HAP-1 (cell line): ENCODE measurements at places on chromosomes 1 and 21.

- no peak for DNase-seq
Measured at GRCh38 chr1:25899792-25900191, 6.4 kb downstream of the STMN1 start.

DNA sequence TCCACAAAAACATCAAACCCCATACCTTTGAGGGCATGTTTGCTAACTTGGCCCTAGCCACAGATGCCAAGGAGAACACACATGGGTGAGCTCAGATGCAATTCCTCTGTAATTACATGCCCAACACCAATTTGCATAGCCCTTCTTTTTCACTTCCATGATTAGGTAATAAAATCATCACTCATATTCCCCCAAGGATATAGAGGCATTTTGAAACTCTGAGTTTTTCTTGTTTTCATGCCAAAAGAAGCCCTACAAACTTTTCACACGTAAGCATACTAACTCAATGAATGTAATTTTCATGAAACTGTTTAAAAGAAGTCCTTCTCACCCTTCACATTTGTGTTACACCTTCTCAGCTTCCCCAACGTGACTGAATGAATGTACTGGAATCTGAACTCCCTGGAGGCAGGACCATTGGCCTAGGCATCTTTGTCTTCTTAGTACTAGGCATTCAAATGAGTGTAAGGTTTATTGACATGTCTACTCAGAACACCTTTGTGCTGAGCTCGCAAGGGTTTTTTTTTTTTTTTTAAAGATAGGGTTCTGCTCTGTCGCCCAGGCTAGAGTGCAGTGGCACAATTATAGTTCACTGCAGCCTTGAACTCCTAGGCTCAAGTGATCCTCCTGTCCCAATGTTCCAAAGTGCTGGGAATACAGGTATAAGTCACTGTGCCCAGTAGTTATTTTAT is 31.0 kb downstream of the FBXO42 start:
- DNase-seq: no peak

- no peak for DNase-seq
Measured at GRCh38 chr1:7621334-7622219, 149.5 kb upstream of the VAMP3 start.

- no peak for DNase-seq
Measured at GRCh38 chr21:37855647-37856625, 60.3 kb downstream of the KCNJ6 start.

DNA sequence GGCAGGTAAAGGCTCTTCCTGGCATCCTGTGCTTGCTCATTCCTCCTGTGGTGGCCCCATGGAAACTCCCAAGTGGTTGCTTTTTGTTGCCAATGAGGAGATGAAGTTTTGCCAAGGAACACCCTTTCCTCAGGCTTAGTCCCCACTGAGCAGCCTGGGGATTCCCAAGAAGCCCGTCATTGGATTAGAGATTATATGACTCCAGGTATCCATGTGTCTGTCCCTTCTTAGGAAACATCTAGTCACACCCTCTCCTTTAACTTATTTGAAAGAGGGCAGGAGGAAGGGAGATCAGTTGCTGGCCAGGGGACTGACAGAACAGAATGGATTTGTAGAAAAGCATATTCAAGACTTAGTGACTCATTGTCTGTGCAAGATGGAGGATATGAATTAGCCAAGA is 3.8 kb upstream of the LCE3A start:
- no peak for DNase-seq

DNA sequence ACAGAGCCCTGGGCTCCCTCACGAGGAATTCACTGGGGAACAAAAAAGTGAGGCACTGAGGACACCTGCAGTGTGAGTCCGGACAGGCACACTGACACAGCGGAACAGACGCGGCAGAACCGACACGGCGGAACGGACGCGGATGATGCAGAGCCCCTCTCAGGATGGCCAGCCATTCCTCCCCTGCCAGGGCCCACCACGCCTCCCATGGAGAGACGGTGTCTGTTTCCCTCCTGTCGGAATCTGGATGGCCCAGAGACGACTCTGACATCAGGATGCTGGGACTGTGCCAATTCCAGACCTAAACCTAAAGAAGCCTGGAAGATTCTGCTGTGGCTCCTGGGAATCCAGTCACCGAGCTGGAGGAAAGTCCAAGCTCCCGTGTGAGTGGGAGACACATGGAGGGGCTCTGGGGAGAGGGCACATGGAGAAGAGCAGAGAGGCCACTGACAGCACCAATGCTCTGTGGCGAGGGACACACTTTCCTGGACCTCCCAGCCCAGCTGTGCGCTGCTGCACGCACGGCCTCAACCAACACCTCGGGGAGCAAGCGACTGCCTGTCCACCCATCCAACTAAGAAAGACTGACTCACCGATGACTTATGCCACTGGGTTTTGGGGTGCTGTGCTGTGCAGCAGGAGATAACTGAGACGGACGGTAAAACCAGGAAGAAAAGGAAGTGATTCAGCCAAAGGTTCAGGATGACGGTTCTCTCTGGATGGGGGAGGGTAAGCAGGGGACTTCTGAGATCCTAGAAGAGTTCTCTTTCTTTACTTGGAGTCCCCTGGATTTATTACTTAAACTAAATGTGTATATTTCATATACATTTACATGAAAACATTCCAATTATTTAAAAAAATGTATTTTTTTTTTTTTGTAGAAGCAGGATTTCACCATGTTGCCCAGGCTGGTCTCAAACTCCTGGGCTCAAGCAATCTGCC is 23.3 kb downstream of the ZBTB17 start:
- DNase-seq: no peak

DNA sequence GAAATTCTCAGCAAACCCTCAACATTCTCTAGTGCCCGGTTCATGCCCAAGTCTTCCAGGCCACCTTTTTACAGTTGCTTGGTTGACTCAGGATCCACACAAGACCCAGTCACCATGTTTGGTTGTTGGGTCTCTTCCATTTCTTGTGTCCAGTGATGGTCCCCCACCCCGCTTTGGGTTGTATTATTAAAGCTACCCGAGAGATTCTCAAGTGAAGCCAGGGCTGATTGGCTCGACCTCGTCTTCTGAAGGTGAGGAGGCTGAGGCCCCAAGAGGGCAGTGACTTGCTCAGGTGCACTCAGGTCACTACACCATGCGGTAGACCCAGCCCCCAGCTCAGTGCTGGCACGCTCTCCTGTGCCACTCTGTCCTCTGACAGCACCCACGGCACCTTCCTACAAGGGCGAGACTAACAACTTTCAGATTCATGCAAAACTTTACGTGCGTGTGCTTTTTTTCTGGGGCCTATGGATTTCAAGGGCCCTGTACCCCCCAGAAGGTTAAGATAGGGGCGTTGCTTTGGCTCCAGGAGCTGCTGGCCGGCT is 50.3 kb downstream of the CAPN9 start:
- no peak for DNase-seq

DNA sequence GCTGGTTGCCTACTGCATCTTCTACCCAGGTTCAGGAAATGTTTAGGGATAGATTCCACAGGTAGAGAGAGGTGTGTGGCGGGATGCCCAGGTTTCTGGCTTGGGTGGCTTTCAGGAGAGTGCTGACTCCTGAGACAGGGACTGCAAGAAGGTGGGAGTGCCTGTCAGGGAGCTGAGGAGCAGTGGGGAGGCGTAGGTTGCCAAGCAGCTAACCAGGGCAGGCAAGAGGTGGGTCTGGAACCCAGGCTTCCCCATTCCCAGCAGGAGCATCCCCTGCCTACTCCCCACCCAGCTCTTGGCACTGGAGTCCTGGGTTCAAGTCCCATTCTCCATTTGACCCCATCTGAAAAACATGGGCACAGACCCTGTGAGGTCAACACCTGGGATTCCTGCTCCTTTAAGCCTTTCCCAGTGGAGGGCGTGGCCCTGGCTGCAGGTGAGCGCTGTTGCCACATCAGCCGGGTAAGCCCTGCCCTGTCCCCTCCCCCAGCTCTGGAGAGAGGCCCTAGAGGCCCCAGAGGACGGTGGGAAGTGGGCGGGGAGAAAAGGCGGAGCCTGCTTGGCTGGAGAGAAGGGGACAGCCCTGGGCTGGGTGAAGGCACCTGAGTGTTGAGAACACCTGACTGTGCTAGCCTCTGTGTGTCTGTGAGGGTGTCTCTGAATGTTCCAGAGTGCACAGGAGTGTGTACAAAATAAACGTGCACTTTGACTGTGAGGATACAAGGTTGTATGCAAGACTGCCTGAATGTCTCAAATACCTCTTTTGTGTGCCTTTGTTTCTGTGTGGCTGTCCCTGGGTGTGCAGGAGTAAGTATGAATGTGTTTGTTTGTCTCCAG is 14.0 kb upstream of the SYNC start:
- DNase-seq: peak; percentile 70

DNA sequence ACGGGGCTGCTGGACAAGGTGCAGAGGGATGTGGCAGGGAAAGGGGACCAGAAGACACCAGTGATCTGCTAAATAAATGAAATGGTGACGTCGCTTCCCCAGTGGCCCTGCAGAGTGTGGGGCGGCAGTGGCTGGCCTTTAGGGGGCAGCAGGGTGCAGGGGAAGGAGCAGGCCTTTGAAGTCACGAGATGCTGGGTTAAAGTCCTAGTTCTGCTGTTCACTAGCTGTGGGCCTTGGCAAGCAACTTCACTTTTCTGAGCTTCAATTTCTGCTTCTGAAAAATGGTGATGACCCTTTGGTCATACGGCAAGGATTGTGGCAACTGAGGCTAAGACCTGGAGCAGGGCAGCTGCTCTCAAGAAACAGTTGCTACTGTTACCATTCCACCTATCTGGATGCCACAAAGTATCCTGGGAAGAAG is 9.2 kb upstream of the GALE start:
- DNase-seq: peak; percentile 88

DNA sequence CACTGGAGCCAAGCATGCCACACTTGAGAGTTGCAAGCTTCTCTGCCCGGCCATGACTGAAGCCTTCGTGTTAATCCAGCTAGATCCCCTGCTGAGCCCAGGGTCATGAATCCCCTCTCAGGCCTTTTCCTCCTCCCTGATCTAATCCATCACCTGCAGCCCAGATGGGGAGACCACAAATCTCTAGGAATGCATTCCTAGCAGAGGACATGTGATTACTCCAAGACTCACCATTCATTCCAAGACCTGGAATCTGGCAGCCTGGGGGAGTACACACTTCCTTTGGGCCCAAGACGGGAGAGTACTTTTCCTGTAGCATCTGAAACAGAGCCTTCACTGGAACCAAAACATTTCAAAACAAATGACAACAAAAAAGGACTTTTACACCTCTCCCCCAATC is 269.3 kb upstream of the NFIA start:
- DNase-seq: no peak

DNA sequence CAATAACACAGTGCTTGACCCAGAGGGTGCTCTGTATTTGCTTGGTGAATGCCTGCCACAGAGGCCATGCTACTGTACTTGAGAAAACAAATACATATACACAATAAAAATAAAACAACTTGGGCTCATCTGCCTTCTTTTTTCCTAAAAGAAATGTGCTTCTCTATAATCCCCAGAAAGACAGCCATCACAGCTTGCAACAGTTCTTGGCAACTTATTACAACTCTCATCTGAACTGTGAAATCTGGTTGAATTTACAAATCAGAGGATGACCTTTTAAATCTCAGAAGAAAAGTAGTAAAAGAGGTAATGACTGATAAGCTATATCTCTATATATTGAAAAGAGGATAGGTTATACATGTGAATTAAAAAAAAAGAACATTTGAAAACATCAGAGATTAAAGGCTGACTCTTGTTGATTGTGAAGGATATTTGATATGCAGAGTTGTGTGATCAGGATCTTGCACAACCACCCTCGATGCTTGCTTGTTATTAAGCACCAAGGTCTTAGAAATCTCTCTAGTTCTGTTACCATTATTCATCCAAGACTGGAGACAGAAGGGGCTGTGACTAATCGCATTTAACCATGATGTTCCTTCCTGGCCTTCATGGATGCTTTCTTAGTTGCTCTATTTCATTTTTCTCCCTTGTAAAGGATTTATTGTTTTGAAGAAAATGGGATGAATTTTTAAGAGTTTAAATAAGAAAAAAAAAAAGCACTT is 213.4 kb downstream of the APP start:
- no peak for DNase-seq

DNA sequence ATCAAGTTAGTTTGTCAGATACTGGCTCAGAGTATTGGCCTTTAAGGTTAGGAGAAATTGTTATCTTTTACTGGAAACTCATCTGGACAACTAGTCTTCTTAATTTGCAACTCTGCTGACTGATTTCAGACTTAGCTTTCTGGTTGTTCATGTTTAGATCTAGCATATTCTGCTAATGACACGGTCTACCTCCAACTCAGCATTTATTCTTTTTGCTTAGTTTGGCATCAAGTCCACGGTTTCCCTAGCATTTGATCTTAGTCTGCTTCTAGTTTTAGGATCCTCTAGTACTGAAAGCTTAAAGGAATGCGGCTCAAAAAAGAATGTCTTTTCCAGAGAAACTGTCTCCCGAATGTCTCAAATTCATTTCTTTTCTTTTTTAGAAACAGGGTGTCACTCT is 75.6 kb upstream of the SLFNL1 start:
- no peak for DNase-seq

DNA sequence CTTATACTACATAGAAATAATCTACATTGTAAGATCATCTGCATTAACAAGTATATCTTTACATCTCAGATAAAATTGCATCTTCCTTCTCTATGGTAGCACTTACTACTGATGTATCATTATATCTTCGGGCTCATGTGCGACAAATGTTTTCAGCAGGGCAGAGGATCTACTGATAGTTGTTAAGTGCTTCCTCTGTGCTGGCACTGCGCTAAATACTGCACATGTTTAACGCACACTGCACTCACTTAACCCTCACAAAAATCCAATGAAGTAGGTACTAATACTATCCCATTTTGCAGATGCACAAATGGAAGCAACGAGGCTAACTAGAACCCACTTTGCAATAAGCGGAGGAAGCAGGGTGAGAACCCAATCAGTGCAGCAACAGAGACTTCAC is 75.6 kb upstream of the USP25 start:
- DNase-seq: no peak

DNA sequence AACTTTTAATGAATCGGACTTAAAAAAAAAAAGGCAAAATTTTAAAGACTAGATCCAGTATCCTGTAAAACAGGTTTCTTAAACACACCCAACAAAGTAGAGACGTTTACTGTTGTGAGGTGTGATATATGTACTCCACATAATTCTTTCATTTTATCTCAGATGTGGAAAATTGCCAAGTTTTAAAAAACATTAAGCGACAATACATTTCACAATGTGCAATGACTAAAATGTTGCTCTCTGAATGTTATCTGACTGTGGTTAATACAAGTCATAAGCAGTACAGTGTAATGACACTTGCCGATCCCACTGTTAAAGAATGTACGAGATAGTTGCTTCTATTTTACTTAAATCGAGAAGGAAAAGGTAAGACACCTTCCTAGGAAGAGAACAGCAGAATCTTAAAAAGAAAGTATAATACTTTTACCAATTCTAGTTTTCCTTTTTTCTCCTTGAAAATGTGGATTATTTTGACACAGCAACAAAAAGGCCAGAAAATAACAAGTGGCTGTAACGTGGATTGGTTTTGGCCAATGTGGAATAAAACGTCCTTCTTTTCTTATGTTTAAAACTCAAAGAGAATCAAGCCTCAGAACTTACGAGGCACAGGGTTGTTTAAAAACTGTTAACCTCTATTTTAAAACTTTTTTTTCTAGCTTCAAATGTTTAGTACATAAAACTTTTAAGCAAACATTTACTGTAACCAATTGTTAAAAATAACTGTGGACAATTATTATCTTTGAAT is 51.4 kb downstream of the TP53BP2 start:
- DNase-seq: no peak
